ENCODE measurements at places on chromosomes 16 and 17.

DNA sequence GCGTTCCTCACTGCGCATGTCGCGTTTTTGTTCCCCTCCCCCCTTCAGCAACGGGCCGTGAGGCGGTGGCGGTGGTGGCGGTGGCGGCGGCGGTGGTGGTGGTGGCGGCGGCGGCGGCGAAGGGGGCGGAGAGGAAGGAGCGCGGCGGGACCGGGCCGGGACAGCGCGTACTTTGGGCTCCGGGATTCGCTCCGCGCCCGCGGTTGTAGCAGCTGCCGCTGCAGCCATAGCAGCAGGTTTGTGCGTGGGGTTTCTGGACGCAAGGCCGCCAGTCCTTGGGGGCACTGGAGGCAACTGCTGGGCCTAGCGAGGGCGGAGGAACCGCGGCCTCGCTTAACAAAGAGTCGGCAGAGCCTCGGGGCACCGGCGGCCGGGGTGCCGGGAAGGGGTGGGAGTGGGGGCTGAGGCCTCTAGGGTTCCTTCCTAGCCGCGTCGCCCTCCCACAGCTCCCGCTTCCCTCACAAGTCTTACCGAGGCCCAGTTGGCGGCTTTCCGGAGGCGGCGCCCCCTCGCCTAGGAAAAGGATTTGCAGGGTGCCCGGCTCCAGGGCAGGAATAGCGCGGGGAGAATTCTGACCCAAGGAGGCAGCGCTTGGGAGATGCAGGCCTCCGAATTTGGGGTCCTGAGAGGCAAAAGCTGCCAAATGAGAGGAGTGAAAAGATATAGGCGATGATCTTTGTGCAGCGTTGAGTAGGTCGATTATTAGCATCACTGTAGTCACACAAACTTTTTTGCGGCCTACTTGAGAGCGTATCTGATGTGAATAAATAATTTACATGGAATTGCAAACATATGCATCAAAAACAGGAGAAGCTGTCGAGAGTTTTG lies at the start of gene DDX42:
Gene DDX42, plus strand, starts transcription at position 30 of the 828 bp plus-strand sequence. CDS start 12,880 bp downstream, outside the sequence.
- no peak for DNase-seq

DNA sequence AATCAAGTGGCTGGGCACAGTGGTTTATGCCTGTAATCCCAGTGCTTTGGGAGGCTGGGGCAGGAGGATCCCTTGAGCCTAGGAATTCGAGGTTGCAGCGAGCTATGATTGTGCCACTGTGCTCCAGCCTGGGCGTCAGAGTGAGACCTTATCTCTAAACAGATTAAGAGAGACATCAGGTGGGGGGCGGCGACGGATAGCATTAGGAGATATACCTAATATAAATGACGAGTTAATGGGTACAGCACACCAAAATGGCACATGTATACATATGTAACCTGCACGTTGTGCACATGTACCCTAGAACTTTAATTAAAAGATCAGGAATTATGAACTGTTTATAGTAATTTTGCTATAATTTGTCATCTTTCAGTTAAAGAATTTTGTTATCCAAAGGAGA lies 10.3 kb downstream of the RAD51C start:
- DNase-seq = no peak

GRCh38 chr17:49496183-49496866 lies 1.2 kb downstream of the NGFR start:
- peak; percentile 81 for DNase-seq

- DNase-seq = no peak
These were observed 949 bp upstream of the SPAG7 start for GRCh38 chr17:4968486-4969046.

GRCh38 chr16:85250147-85250463 lies 137.8 kb upstream of the CIBAR2 start:
- DNase-seq = no peak

- DNase-seq = no peak
These were observed 38.8 kb downstream of the CLEC16A start for GRCh38 chr16:10983159-10983558.

DNA sequence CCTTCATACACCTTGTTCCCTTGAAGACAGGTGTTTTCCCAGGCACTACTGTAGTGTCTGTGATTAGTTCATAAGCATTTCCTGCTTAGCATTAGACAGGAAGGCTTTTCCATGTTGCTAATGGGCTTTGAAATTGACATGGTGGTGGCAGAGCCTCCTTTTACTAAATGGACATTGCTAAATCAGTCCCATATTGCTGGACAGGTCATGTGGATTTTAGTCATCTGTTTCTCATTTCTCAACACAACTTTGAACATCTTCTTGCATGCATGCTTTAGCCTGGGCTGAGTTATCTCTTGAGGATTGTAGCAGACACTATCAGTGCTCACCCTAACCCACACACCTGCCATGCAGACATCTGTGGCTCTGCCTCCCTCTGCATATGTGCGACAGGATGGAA lies 13.7 kb upstream of the BCO1 start:
- peak; percentile 31 for DNase-seq

DNA sequence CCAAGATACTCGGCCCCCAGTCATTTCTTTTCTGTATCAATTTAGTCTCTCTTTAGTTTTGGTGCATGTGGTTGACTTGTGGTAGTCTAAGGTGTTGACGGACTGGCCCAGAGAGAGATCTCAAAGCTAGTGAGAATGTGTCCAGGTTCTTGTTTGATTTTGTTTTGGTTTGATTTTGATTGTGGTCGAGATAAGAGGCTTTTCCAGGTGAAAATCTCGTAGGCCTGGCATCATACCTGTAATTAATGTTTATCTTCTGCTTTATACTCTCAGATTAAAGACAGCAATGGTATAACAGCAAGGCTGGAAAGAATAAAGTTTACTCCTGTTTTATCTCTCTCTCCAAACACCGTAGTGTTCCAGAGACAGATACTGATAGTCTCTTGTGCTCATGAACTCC lies 172.4 kb upstream of the CACNG5 start:
- DNase-seq = no peak

DNA sequence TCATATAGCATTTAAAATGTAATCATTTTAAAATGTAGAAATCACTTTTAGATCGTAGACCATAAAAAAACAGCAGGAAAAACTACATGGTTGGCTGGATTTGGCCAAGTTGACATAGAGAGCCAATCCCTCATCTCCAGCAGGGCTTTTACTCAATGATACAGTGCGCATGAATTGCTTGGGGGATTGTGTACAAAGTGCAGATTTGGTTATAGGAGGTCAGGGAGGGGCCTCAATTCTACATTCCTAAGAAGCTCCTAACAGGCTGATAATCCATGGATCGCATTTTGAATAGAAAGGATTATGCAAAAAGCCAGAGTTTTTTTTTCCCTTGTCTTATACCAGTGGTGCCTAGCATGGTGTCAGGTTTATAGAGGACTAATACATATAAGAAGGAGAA lies 445.1 kb downstream of the MAF start:
- DNase-seq = no peak

- DNase-seq = no peak
These were observed 48.9 kb upstream of the LHX1 start for GRCh38 chr17:36888236-36888951.

DNA sequence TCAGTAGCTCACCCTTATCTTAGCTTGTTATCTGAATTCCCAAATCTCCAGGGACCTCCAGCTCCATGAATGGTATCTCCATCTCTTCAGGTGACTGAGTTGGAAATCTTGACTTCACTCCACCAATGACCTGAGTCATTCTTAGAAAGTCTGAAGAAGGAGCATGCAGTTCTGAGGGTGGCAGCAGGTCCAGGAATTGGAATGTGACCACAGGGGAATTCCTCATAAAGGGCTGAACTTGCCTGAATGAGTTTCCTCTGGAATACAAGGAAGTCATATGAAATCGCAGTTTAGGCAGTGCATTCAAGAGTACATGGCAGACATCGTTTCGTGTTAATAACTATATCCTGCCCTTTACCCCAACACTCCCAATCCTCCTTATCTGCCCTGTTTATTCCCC lies 12.5 kb upstream of the PYY start:
- DNase-seq = no peak

GRCh38 chr17:76267051-76267576 lies 2.0 kb downstream of the UBALD2 start:
- DNase-seq = no peak

GRCh38 chr16:82993415-82993814 lies 366.6 kb downstream of the CDH13 start:
- DNase-seq = no peak

DNA sequence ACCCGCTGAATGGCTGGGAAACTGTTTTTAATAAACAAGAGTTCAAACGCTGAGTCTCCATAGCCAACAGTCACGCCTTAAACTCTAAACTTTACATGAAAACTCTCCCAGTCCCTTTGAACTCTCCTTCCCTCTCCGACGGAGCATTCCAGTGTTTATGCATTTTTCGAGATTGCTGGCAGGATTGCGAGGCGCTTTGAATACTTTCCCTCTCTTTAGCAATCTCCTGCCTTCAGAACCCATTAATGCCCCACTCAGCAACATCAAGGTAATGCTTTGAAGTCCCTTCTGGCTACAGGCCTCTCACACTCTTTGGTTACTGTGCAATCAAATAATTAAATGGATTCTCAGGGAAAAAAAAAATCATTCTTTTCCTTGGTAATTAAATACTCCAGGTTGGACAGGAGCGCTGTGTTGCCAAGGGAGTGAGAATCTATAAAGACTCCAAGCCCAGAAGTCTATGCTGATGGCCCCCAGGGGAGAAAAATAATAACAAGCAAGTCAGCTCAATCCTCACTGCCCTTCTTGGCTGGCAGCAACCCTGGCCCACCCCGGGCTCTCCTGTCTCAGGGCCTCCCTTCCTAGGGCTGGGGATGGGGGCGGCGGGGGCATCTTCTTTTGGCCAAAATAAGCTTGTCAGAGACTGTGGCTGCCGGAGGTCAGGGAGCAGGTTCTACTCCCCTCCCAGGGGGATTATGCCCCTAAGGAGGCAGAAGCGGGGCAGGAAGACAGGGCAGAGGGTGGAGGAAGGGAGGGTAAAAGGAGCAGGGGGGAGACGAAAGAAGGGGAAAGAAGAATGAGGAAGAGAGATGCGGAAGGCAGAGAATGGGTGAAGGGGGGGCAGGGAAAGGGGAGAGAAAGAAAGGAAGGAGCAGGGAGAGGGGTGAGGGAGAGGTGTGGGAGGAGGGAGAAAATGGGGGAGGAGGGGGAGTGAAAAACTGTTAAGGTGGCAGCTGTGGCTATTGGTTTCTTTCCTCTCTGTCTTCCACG lies 45.2 kb downstream of the AXIN2 start:
- no peak for DNase-seq

DNA sequence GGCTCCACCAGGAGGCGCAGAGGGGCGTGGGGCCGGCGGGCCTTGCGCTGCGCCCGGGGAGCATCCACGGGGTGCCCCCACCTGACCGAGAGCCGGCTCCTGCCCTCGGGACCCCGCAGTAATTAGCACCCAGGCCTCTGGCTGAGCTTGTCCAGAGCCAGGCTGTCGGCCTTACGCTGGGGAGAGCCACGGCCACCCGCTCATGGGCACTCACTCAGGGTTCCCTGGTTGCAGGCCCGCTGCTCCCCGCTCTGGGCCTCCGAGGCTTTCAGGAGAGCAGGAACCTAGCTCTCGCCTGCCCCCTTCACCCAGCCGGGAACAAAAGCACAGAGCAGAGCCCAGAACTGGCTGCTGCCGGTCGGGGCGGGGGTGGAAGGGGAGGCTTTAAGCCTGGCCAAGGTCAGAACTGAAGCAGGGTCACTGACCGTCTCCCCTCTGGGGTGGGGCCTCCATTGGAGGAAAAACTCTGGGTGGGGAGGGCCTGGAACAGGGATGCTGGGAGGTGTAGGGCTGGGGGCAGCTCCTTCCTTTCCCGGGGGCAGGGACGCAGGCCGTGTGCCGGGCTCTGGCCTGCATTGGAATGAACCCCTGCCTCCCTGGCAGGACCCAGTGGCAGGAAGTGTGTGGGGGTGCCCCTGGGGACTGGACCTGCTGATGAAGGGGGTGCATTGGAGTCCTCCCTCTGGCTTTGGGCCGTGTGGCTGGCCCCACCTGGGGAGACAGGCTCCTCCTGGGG lies 12.3 kb downstream of the GLIS2 start:
- DNase-seq = peak; percentile 74

DNA sequence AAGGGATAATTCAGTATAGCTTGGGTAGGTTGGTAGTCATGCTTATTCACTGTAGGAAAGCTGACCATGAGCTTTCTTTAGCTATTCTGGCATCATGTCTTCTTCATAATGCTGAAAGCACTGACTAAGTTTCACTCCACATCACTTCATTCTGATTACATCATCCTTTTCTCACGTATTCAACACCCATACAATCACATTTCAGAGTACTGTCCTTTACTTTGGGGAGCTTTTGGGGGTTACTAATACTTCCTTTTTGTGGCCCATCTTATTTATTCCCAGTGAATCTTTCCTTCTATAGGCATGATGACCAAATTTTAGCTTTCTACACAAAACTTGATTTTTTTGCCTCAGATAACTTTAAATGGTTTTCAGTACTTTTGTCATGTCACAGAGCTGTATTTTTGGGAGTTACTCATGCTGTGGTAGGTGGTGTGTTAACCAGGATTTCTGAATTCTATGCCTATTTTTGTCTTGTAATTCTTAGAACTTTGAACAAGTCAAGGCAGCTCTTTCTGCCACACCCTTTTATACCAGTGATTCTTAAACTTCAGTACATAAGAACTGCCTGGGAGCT lies 23.5 kb downstream of the TADA2A start:
- DNase-seq = peak; percentile 78

GRCh38 chr17:6938637-6939036 lies 57.2 kb upstream of the ALOX12 start:
- DNase-seq = no peak

GRCh38 chr16:67986949-67987348 lies 6.7 kb upstream of the DPEP3 start:
- DNase-seq = no peak

DNA sequence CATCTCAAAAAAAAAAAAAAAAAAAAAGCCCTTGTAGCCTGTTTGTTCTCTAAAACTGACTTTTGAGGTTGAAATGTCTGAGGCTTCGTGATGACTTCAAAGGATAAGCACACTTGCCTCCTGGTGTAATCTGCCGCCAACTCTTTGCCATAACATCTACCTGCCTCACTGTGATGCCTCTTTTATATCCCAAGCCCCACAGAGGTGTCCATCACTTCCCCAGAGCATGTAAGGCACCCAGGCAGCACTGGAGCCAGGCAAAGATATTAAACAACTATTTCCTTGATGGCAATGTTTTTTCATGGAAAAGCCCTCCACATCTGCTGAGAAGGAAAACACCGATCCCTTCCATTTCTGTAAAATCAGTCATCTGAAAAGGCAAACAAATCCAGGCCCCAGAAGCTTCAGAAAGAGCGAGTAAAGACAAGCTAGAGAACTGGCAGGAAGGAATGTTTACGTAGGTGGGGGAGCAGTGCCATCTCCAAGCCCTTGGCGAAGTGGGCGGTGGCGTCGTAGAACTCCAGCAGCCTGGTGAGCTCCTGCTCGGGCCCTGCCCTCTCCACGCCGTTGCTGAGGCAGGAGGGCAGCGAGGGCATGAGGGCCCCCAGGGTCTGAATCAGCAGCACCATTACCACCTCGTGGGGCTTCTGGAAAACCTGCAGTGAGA lies 28.6 kb downstream of the COG7 start:
- no peak for DNase-seq
